Astrocyte of the spinal cord (primary cell): ENCODE measurements at places on chromosomes 7 and 10.

DNA sequence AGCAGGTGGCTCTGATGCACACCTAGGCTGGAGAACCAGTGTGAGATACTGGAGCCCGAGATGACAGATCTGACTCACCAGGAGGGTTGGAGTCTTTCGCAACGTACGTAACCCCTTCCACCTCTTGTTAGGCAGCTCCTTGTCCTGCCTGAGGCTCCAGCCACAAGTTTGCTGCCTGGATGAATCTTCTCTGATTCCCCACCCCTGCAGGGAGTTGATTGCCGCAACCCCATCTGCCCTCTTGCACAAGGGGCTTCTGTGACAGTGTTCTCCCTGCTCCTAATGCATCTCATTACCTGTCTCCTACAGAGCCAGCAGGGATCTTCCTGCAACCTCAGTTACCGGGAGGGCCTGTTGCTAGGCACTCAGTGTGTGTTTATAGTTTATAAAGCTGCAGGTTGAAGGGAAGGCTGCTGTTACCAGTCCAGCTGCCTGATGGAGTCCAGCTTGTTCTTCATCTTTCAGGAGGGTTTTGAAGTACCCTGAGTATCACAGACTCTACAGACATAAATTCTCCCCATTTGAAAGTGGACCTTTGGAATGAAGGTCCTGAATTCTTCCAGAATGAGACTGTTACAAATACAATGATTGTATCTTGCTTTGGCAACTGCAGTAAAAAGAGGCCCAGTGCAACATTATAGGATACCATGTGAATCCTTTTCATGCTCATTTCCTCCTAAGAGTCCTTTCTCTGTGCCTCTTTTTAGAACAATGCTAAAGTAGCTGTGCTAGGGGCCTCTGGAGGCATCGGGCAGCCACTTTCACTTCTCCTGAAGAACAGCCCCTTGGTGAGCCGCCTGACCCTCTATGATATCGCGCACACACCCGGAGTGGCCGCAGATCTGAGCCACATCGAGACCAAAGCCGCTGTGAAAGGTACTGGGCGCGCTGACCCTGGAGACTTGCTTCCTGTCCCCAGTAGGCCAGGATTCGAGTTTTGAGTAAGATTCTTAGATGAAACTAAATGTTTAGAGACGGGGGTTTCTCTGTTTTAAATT is 6.5 kb downstream of the MDH2 start:
- DNase-seq = peak; percentile 19

GRCh38 chr10:110803830-110804338 is 67.8 kb upstream of the PDCD4 start:
- peak; percentile 34 for DNase-seq

DNA sequence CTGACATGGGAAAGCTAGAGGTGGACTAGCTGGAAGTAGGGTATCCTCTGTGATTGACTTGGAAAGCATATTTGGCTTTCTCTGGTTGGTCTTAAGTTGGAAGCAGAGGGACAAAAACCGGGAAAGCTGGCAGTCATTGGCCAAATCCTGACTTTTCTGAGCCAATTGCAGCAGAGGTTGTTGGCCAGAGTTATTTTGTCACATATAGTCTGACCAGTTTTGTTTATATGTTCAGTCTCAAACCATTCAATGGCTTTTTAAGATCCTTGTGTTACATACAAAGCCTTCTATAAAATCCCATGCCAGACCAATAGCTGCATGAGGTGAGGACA is 6.3 kb downstream of the CFAP69 start:
- no peak for DNase-seq

DNA sequence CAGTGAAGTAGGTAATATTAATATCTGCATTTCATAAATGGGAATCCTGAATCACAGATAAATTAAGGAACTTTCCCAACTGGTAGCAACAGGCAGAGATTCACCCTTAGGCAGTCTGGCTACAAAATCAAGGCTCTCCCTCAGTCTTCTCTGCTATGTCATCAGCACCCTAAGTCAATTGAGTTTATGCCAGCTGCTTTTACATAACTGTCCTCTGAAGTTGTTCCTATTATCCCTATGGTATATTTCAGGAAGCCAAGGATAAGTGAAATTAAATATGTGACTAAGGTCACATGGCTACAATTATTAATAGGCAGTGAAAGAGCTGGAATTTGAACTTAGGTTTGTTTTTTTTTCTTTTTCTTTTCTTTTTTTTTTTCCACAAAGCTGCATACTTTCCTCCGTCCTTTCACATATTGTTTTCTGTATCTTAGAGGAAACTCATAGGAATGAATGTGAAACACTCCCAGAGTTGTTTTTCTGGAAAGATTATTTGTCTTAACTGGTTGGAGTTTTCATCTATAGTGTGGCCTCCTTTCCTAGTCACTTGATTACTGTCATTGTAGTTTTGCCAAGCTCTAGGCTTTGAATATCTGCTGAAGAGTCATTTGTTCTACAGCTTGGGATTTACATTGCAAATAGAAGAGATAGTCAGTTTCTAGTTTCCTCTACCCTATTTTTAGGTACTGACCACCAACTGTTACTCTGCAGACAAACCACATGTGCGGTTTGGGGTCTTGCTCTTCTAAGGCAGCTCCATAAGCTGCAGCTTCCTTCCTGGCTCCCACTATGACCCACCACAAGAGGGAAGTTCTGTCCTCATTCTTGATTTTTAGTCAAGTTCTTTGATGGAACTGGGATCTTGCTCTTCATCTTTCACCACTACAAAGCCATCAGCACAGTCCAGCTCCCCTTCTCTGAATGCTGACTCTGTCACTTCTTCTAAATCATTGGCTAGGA is 338.0 kb upstream of the KIAA1217 start:
- DNase-seq = no peak

GRCh38 chr7:45874408-45875131 is 1.7 kb upstream of the CCDC201 start:
- DNase-seq = peak; percentile 75

GRCh38 chr7:73373741-73374140 is 45.8 kb downstream of the FKBP6 start:
- DNase-seq = no peak

DNA sequence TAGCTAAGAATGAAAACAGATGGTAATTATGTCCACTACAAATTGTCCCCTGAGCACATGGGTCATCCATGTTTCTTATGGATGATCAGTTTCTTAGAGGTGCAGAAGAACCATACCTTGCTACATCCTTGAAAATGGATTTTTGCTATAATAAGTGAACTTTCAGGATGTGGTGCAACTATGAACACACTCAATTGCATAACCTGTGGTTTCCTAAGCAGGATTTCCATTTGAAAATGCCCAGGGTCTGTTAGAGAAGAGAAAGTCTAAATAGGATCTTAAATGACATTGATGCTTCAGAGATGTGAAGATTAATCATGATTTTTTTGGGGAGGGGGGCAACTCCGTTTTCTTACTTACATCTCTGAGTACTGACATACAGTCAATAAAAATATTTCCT is 39.6 kb upstream of the CACNB2 start:
- no peak for DNase-seq

- peak; percentile 9 for DNase-seq
These were observed 637 bp downstream of the HSPA14 start for GRCh38 chr10:14838582-14839304.

DNA sequence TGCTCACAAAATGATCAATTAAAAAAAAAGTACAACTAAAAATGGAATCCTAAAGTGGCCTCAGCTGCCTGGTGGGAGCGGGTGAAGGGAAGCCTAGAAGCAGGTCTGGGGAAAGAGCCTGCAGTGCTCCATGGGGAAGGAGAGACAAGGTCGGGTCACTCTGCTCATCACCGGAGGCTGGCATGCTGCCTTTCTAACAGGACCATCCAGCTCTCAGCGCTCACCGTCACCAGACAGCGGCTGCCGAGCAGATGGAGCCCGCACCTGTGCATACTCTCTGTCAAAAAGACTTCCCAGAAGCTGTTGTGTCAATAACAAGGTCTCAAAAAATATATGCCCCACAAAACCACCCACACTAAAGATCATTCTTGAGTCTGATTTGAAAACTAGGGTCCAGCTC is 112.8 kb downstream of the BAMBI start:
- no peak for DNase-seq

GRCh38 chr7:150570556-150571465 is 3.6 kb downstream of the GIMAP4 start:
- no peak for DNase-seq

GRCh38 chr10:121460733-121461132 is 137.5 kb downstream of the FGFR2 start:
- DNase-seq = peak; percentile 3

GRCh38 chr7:77820967-77821366 is 22.4 kb downstream of the PHTF2 start:
- no peak for DNase-seq

DNA sequence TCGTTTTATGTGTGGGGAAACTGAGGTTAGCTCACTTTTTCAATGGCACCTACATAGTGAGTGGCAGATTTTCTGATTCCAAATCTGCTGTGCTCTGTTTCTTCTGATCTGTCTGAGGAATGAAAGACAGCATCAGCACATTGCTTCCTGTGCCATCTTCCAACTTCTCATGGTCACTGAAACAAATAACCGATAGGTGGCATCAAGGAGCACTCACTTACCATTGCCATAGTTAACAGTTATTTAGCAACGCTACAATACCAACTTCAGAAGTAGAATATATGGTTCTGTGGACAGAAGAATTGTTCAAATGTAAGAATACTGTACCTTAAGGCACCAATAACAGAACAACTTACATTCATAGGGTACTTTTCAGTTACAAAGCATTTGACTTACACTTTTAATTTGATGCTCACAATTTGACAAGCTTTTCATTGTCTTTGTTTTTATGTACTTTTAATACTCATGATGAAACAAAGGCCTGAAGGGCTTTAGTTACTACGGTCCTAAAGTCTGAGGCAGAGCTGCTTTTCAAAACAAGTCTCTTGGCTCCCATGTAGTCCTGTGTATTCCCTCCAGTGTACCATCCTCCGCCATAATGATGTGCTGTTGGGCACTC is 228.9 kb upstream of the TCF7L2 start:
- DNase-seq = peak; percentile 42

- DNase-seq = no peak
These were observed 285.8 kb downstream of the BMPER start for GRCh38 chr7:34191162-34191561.

- no peak for DNase-seq
These were observed 4.1 kb upstream of the CHN2 start for GRCh38 chr7:29190349-29191045.

DNA sequence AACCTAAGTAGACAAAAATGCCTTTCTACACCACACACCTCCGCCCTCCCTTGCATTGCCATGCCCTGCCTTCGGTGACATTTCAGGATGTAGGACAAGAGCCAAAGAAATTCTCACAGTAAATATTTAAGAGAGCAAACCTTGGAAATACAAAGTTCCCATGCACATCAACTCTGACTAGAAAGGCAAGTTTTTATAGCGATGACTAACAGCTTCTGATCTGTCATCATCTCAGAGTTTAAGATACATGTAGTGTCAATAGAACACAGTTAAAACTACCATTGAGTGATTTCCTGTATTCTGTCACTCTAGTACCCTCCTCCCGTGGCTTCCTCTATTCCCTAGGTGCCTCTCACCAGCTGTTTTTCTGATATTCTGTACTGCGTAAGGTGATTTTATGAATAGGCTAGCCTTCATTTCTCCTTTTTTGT is 20.7 kb downstream of the SLC16A9 start:
- DNase-seq = no peak

- no peak for DNase-seq
These were observed at the start of gene LRMDA for GRCh38 chr10:75431180-75432111. Gene LRMDA (plus strand): TSS chr10:75431624.

GRCh38 chr10:23516530-23516929 is 77.7 kb downstream of the OTUD1 start:
- DNase-seq = peak; percentile 1

GRCh38 chr10:7285522-7286322 is 125.1 kb downstream of the SFMBT2 start:
- DNase-seq = peak; percentile 16

DNA sequence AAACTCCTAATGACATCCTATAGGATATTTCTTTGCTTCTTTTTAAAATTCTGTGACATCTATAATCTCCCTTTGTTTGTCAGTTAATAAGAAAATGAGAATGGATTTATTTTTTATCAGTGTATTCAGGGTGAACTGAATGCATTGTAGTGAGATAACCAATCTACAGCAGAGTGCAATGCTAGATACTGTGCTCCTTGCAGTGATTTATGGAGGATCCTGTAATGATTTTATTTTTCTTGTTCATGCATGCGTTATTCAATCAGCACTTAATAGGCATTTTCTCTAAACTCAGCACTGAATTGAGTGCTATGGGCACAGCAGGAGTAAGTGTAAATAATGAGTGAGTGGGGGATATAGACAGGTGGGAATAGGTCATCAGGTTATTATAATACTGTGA is 253.9 kb downstream of the CDK14 start:
- no peak for DNase-seq

GRCh38 chr7:31082017-31082416 is 29.9 kb downstream of the ADCYAP1R1 start:
- no peak for DNase-seq

DNA sequence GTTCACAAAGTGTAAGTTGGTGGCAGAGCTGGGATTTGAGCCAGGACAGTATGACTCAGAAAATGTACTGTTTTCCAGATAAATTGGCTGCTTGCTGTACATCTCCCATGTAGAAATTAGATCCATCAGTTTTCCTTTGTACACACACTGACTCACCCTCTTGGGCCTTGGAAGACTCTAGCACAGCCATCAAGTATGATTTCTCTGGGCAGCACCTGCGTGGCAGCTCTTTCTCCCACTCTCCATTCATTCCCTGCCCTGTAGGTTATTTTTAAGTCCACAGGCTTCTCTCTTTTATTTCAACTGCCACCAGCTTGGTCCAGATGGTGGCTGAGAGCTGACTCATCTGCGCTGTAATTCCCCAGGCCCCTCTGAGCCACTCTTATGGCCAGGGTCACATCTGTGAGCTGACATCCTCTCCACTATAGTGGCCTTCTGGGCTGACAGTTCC is 28.3 kb upstream of the SDK1 start:
- peak; percentile 93 for DNase-seq

- DNase-seq = peak; percentile 16
These were observed 124.1 kb upstream of the TEX47 start for GRCh38 chr7:88919478-88920131.

DNA sequence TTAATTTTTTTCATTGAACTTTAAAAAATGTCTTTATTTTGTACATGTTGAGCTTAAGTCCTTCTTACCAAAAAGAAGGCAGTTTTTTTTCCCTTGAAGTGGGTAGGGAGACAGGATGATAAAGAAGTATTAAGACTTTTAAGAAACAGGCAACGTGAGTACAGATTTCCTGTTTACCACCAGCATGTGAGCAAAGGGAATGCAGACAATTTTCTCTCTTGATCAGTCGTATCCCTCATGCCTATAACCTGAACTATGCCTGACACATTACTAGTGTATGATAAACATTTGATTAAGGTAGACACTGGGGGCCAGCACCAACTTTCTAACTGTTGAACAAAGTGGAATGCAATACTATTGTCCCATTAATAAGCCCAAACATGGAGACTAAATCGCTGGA is 8.8 kb upstream of the OR2A2 start:
- DNase-seq = no peak

DNA sequence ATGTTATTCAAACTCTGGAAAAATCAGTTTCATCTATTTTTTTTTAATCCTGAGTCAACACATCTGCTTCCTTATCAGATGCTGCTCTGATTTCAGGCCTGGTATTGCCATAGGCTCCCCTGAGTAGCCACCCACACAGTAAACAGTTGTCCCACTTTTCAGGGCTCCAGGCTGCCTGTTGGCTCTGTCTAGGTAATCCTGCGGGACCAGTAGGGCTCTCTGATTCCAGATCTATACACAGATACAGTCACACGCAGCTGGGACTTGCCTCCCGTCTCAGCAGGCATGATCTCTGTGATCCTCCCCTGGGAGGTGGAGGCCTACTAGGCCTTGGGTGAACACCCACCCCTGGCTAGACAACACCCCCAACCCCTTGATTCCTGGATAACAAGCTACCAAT is 206.1 kb downstream of the CREB5 start:
- DNase-seq = no peak
